ENCODE measurements at places on chromosomes 6 and 20. TPM values are rescaled to one million over a fixed set of nuclear protein-coding genes. Genes with fewer than 3 reads are reported as not detected.

- DNase-seq: no peak
Observed at GRCh38 chr20:37095108-37095598, 644 bp downstream of the RBL1 start.

The PPP1R18 gene
- 130 TPM for total RNA-seq

DNA sequence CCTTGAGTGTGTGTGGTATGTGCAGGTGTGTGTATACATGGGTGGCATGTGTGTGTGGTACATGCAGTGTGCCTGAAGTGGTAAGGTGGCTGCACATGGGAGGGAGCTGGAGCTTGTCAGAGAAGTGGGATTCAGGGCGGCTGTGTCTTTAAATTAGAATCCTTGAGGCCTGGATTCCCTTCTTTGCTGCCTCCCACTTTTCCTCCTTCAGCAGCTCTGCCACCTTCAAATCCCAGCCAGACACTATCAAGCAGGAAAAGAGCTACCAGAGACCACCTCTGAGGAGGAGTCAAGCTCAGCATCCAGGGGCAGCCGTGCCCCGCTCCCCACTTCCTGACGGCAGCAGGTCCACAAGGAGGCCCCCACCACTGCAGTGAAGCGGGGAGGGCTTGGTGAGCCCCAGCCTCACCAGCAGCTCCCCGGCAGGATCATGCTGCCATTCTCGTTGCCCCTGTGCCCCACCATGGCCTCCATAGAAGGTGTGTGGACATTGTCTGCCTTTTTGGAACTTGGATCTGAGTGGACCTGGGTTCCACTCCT lies 131.0 kb upstream of the MLN start:
- DNase-seq: no peak

GRCh38 chr6:97240222-97240621 lies 42.8 kb downstream of the MMS22L start:
- no peak for DNase-seq

The MAS1 gene
- total RNA-seq: not detected

DNA sequence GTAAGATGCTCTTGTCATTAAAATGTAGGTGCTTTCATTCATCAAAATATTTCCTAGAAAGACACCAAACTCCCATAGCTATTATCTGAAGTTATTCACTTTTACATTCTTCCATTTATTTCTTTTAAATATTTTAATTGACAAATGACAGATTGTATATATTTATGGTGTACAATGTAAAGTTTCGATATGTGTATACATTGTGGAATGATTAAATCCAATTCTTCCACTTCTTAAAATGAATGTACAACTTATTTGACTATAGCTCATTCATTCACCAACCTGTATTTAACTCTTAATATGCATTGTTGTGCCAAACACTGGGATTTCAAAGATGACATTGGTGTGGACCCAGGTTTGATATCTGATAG lies 41.0 kb downstream of the CCN2 start:
- no peak for DNase-seq

DNA sequence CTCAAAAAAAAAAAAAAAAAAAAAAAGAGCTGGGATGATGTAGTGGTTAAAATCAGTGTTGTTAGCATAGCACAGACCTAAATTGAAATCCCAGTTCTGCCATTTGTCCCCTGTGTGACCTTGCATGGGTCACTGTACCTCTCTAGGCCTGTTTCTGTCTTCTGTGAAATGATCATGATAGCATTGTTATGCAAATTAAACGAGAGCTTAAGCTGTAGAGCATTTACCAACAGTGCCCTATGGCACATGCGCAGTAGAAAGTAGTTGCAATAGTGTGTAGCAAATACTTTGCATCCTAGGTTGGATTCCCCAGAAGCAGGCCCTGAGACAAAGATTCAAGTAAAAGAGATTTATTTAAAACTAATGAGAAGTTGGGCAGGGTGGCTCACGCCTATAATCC lies 7.3 kb downstream of the PSORS1C2 start:
- no peak for DNase-seq

DNA sequence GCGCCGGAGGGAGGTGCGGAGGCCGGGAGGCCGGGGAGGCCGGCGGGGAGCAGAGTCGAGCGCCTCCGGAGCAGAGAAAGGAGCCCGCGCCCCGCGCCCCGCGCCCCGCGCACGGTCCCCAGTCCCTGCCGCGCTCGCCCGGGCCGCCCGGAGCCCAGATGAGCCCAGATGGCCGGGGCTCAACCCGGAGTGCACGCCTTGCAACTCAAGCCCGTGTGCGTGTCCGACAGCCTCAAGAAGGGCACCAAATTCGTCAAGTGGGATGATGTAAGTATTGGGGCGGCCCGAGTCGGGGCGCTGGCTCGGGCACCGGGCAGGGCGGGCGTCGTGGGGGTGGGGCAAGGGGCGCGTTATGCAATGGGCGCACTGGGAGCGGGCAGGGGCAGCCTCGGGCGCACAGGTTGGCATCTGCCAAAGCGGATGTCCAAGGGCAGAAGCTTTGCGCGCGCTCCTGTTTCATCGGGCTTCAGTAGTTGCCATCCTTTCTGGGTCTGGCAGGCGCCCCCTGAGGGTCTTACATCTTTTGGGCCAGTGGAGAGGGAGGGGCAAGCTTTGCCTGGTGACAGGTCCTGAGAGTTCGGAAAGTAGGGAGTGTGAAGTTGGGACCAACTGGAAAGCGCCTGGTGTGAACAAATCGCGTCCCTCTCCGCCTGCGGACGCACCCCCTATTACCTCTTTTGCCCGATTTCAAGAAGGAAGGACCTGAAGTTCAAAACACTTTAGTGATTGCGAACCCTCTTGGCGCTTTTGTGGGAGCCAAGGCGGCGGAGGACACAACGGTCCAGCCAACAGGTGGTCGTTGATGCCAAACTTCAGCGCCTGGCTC lies 631 bp downstream of the PLCB1 start:
- DNase-seq: peak; percentile 51

The RIPOR2 gene
- total RNA-seq: 16.1 TPM

DNA sequence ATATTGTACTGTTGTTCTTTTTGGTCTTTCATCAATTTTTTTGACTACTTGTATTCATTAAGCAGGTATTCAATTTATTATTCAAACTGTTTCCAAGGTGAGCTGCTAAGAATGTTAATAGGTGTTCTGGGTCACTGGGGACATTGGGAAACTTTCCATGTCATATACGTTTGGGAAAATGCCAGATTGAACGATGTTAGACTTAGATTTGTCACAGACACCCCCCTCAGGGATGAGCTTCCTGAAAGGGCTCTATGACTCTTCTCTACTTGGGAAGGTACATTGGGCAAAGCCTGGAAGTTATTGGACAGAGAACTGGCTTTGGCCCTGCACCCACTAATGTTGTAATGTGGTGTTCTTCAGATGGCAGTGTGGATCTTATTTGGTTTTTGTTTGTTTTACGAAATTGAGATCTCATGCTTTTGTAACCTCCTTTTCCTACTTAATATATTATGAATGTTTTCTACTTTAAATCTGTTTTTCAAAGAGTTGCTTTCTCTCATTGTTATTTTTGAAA lies 42.1 kb downstream of the PLCB4 start:
- DNase-seq: no peak

DNA sequence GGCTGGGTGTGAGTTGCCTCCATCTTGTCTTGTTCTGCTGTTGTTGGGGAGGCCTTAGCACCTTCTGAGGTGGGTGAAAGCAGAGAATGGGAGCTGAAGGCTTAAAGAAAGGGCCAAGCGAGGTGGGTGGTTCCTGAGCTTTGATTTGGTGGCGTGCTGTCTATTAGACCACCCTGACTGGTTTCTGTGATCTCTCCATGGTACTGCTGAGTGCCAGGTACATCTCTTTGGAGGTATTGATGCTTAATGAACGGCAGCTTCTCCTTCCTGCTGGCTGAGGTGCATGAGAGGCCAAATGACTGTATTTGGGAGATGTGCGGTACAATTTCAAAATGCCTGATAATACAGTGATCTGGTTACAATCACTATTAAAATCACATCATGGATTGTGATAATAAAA lies 15.4 kb downstream of the RIN2 start:
- DNase-seq: no peak

The BPIFA1 gene
- total RNA-seq: not detected

GRCh38 chr6:168602576-168602975 lies 161.6 kb downstream of the SMOC2 start:
- DNase-seq: peak; percentile 22

- DNase-seq: no peak
Observed at GRCh38 chr20:41580350-41580749, 37.8 kb downstream of the CHD6 start.

DNA sequence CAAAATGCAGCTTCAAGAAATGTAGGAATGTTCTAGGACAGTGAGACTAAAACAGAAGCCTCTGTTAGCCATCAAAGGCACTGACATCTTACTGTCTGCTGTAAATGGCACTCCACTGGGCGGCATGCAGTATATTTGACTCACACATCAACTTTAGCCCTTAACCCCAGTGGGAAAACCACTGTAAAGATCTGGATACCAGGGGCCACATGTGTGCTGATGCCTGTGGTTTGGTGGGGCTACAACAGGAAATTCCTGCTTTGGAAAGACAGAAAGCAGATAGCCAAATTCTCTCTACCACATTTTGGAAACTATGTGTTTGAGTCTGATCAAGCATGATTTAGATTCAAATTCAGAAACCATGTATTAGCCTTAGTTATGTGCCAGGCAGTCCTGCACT lies 4.3 kb downstream of the PFDN4 start:
- no peak for DNase-seq

GRCh38 chr6:70652216-70652615 lies 15.5 kb upstream of the SMAP1 start:
- no peak for DNase-seq

GRCh38 chr6:48027704-48028435 lies 83.1 kb downstream of the PTCHD4 start:
- DNase-seq: no peak

DNA sequence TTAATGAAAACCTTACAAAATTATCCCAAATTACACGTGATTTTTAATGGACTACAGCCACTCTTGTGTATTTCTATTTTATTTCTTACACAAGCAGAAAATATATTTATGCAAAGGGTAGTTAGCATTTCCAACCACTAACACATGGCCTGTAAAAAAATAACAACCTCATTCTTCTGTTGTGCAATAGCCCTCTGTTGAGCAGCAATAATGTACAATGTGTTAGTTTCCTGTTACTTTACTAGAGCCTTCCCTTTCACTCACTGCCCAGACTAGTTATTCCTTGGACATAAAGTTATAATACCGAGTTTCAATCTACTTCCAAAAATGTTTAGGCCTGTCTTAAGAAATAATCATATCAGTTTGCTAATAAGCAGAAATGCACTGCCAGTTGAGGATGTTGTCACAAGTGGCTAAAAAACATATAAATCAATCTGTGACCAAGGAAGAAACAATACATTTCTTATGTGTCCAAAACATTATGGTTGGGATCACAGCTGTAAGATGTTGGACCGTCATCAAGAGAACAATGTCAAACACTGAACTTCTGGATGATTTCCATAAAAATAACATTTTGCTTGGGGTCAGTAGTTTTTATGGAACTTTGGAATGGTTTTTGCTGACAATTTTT lies 73.6 kb upstream of the RNF146 start:
- DNase-seq: no peak

The NRSN1 gene
- total RNA-seq: not detected

DNA sequence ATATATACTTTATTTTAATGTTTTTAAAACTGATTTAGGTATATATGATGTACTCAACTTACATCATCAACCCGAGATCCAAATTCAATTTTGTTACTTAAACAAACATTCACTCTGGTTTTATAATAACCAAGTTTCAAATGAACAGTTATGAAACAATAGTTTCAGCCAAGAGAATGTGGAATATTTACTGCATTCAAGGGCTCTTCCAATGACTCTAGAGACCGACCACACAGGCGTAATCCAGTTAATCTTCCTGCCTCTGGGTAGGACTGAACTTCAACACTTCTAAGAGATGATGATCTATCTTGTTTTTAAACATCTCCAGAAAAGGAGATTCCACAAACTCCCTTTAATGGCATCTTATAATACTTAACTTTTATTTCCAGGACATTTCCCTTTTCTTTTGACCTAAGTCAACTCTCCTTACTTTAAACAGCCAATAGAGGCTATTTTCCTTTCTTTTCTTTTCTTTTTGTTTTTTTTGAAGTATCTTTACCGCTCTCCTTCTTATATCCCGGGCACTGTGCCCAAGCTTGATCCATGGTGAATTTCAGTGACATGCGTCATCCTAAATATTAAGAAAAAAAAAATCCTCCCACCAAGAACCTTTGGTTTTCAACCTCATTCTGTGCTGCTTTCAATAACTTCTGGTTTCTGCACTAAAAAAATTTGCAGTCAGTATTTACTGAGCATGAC lies 110.1 kb downstream of the KIF13A start:
- no peak for DNase-seq

The LSM14B gene
- 29.5 TPM for total RNA-seq

The SNX21 gene
- 57.7 TPM for total RNA-seq

GRCh38 chr20:62282877-62283503 lies 19.8 kb upstream of the ADRM1 start:
- no peak for DNase-seq

- no peak for DNase-seq
Observed at GRCh38 chr6:18179770-18180356, 24.6 kb downstream of the KDM1B start.

The MYB gene
- total RNA-seq: not detected

DNA sequence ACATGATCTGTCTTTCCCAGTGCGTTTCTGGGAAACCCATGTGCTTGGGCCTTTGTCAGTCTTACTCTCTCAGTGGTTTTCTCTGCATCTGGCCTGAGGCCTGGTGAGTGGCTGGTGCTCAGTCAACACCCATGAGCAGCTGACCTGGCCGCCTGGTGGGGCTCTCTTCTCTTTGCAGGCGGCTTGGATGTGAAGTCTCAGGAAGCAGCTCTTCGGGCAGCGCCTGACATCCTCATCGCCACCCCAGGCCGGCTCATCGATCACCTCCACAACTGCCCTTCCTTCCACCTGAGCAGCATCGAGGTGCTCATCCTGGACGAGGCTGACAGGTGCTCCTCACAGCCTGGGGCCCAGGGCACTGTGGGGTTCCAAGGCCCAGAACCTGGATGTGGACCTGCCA lies 10.8 kb downstream of the DDX27 start:
- DNase-seq: no peak

GRCh38 chr6:145694083-145694737 lies 41.1 kb downstream of the EPM2A start:
- DNase-seq: no peak

GRCh38 chr6:39430871-39431523 lies 108.5 kb upstream of the KCNK16 start:
- peak; percentile 88 for DNase-seq

The SLC35D3 gene
- total RNA-seq: not detected

DNA sequence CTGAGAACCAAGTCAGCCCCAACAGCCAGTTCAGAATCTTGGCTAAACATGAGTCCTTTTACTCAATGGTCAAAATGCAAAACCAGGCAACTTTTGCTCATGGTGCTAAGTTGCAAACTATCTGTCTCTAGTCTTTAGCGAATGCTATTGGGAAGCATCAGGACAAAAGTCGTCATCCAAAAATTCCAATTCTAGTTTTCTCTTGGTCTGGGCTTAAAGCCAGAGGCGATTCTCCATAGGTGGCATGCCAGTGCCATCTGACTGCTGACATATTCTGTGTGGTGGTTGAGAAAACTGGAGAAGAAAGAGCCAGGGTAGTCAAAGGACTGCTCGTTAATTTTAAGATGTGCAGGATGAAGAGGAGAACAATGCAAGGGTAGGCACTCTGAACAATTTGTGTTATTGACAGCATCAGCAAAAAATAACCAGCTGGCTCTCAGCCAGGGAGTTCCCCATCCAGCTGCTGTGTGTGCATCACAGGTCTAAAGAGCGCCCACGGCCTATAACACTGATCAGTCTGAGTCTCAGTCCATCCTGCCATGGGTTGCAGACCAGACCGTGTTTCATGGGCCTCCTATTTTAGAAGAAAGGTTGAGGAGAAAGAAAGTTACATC lies 313.6 kb downstream of the ALDH8A1 start:
- DNase-seq: no peak
